ENCODE measurements at places on chromosomes 7 and 10.

DNA sequence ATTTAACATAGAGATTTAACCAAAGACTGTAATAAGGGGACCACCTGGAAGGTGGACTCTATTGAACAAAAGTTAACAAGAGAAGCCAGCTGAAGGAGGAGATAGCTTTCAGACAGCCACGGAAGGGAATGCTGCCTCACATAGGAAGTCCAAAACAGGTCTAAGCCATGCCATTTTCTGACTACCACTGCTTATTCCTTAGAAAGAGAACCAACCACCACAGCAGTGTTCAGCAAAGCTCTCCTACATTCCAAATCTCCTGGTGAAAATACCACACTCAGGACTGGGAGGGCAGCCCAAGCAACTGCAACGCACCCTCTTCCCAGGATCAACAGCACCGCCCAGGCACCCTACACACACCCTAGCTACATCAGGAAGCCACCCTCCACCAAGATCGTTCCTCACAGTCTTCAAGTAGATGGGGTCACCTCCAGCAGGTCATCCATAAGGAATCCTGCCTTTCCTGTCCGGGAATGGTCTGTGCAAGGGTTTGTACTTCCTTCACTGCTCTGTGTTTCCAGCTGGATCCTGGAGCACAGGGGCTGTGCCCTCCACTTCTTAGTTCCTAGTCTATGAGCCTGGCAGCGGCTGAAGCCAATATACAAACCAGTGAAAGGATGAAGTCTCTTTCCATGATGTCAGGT is 2.5 kb downstream of the KIAA1549 start:
- no peak for DNase-seq

DNA sequence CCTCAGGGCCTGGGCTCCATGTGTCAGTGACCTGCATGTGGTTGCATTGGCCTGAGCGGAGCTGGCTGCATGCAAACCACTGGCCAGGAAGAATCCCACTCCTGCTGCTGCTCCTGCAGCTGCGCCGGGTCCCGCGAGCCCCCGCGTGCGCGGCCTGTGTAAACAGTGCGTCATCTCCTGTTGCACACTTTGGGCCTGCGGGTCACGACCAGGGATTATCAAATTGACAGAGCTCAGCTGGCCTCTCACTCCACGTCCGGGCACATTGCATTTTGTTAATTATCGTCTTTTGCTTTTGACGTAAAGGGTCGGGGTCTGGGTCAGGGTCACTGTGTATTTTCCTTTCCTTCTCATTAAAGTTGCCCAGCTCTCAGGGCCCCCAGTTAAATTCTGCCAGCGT is 132.6 kb downstream of the RGS10 start:
- DNase-seq = no peak

DNA sequence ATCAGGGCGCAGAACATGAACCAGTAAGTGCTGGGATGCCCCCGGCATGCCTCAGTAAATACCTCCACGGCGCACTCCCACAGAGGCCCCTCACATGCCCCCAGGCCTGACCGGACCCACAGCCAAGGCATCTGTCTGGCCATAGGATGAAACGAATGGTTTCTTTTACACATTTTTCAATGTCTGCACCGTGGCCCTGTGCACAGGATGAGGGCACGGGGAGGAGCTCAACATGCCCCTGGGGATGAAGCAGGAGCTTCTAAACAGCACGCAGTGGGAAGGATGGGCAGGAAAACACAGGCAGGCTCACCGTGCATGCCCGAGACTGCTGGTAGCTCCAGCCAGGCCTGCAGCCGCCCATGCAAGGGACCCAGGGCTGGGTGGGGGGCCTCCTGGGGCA is 283.3 kb downstream of the TNS3 start:
- DNase-seq = no peak

DNA sequence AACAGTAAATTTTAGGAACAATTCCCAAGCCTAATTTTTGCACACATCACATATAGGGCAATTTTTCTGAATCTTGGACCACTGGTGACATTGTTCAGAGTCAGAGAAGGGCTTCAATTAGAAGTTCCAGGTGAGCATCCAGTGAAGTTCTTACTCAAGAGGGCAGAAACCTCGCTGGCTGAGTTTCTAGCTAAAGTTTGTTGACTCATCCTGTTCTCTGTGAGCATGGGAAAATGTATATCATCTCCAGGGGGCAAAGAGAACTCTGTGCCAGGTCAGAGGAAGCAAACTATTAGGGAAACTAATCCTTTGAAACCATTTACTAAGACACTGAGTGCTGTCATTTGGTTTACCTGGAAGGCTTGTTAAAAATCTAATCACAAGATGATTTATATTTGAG is 695.6 kb upstream of the IGFBP3 start:
- no peak for DNase-seq

DNA sequence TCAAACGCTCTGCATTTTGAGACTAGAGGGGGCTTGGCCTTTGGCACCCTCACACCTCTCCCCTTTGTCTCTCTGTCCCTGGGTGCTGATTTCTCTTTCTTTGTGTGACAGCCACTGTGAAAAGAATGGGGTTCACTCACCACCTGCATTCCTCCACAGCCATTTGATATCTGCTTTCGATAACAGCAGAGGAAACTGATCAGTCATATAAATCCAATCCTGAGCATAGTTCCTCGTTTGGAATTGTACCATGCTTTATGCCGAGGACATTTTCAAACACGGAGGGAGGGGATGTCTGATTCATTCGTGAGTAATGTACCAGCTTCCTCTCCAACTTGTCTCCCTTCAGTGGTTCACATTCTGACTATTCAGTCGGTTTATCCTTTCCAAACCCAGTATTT is 15.8 kb downstream of the MET start:
- no peak for DNase-seq

DNA sequence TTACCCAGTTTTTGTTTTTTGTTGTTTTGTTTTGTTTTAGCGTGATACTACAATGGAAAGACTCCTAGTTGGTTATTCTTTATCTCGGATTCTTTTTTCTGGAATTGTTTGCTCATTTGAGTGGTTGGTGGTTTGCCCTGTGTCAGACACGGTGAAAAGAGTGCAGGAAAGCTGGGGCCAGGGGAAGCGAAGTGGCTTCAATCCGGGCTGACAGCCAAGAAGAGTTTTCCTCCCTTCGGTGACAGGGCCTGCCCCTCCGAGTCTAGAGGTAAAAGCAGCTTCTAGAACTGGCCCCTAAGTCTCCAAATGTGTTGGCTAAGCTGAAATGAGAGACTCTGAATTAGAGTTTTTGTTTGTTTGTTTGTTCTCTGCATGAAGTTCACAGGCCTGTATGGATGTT is 5.7 kb upstream of the AP5Z1 start:
- no peak for DNase-seq

DNA sequence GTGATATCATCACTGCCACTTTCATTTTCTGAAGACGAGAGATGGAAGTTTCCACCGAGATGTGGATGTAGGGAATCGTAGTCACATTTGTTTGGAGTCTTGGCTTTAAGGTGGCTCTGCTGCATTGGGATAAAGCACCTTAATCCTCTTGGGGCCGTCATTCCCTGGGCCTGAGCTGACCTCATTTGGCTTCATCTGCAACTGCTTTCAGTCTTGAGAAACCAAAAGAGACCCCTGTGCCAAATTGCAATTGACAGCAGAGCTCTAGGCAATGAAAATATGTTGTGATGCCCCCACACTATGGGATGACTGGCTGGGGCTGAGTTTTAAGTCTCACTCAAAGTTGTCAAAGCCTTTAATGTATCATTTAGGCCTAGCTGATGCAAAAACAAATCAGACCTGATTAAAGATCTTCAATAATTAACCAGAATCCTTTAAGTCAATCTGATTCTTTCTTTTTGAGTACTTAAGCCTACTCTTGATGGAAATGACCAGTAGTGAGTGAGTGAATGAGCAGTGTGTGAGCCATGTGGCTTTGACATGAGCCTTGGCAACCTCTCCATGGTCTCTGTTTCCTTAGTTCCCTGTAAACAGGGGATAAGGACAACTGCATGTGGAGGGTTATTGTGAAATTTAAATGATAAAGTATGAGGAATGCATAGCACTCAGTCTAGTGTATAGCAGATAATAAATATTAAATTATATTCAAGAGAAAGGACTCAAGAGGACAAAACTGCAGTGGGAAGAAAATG is 155.0 kb downstream of the BMPER start:
- DNase-seq = no peak

DNA sequence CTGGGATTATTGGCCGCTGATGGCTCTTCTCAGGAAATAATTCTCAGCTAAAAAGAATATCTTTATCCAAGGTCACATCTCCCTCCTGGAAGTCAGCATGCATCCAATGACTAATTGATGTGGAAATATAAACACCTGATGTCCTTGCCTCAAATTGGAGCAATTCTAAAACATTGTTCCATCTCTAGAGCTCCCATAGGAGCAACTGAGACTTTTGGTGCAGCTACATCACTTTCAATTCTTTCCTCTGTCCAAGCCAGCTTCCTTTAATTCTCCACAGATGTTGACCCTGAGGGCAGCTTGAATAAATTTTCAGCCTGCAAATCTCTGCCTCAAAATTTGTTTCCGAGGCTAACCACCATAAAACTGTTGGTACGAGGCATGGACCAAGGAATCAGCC is 43.9 kb upstream of the KCND2 start:
- no peak for DNase-seq
